ENCODE measurements at places on chromosomes 13 and 19. TPM values are rescaled to one million over a fixed set of nuclear protein-coding genes. Genes with fewer than 3 reads are reported as not detected.

The MZF1 gene
- 15.5 TPM for total RNA-seq

The TSSK6 gene
- 4.3 TPM for total RNA-seq

The TMEM38A gene
- total RNA-seq, result 3.3 TPM

The WDR88 gene
- total RNA-seq, result not detected

The SLAIN1 gene
- total RNA-seq, result not detected

The ZNF526 gene
- total RNA-seq, result 13.0 TPM

The ATP4A gene
- not detected for total RNA-seq

The ZNF837 gene
- 3.4 TPM for total RNA-seq

The RABAC1 gene
- 201 TPM for total RNA-seq

The RYR1 gene
- under 0.01 TPM for total RNA-seq

The THSD8 gene
- total RNA-seq, result not detected

The PSG7 gene
- total RNA-seq, result not detected

The C19orf67 gene
- 0.27 TPM for total RNA-seq

The RASGRP4 gene
- not detected for total RNA-seq

The LIG4 gene
- total RNA-seq, result 10.8 TPM

The GNG7 gene
- 0.65 TPM for total RNA-seq

The PSG4 gene
- total RNA-seq, result not detected

The LSR gene
- total RNA-seq, result not detected

The ZNF98 gene
- total RNA-seq, result not detected

The HCN2 gene
- 0.08 TPM for total RNA-seq

The ZIK1 gene
- total RNA-seq, result 4.2 TPM

The AMH gene
- 1.8 TPM for total RNA-seq

The OR7A5 gene
- not detected for total RNA-seq

The ZSWIM4 gene
- 6.7 TPM for total RNA-seq

The MBOAT7 gene
- total RNA-seq, result 48.7 TPM

The FUT3 gene
- not detected for total RNA-seq

The ELSPBP1 gene
- total RNA-seq, result not detected

The PSG1 gene
- total RNA-seq, result not detected

The MBD3L3 gene
- total RNA-seq, result not detected

The IFNL1 gene
- total RNA-seq, result not detected

The TNFRSF19 gene
- 7.3 TPM for total RNA-seq

The LMO7 gene
- total RNA-seq, result 70.1 TPM

The KLK5 gene
- total RNA-seq, result 0.99 TPM

The KLHL1 gene
- not detected for total RNA-seq

The PALM3 gene
- total RNA-seq, result not detected

The BRSK1 gene
- total RNA-seq, result 5.2 TPM

The RRAS gene
- 52.4 TPM for total RNA-seq

The ERICH6B gene
- total RNA-seq, result not detected

The LRRC63 gene
- 0.41 TPM for total RNA-seq

The SHANK1 gene
- total RNA-seq, result 4.2 TPM

The MBD3L2 gene
- total RNA-seq, result not detected

The PSG11 gene
- not detected for total RNA-seq

The GPR12 gene
- total RNA-seq, result 0.41 TPM

The CGB7 gene
- 0.09 TPM for total RNA-seq

The NPAS1 gene
- 0.49 TPM for total RNA-seq

The KLF12 gene
- total RNA-seq, result 10.6 TPM

The FGF21 gene
- total RNA-seq, result not detected

The SNAPC2 gene
- total RNA-seq, result 17.3 TPM

The MISP gene
- 0.09 TPM for total RNA-seq

The LYPD3 gene
- total RNA-seq, result 0.36 TPM

The PRR20B gene
- not detected for total RNA-seq

The NCR1 gene
- not detected for total RNA-seq

The PODNL1 gene
- 1.6 TPM for total RNA-seq

The LGALS16 gene
- not detected for total RNA-seq

The CADM4 gene
- total RNA-seq, result 0.27 TPM

The ZNF793 gene
- total RNA-seq, result 0.27 TPM

The CEACAM21 gene
- not detected for total RNA-seq

Data from fibroblast of the aortic adventitia (primary cell).